Ascending aorta (tissue), 2 donors: ENCODE measurements at places on chromosomes 5 and 9.

DNA sequence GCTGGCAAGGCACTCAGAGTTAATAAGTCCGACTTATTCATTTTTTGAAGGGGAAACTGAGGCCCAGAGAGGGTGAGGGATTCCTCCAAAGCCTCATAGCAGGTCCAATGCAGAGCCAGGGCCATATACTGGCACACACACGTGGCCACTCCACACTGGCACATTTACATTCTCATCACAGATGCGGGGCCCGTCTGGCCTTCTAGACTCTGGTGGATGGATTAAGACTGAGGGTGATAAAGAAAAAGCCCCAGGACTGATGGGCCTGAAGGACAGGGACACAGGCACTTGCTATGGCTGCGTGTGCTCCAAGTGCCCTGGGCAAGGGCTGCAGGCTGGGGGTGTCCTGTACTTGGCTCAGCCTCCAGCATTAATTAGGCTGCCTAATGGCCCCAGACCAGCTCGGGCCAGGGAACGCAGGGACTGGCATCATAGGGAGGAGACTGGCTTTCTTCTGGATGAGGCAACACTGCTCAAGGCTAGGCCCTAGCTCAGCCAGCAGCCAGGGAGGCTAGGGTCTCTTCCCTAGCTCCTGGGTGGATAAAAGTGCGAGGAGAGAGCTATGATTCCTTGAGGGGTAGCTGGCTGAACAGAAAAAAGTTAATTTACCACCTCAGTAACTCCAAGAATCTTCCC lies 28.5 kb upstream of the CSF1R start:
- no peak for DNase-seq
- H3K27me3 ChIP-seq, result no peaks in the 10 kb centered on the region
- no peak overlapping the region for H3K4me3 ChIP-seq
- peaks cover 48% of the 10 kb centered on the region for H3K36me3 ChIP-seq
- H3K4me1 ChIP-seq, result peaks cover 11% of the 10 kb centered on the region
- peak overlapping the region; percentile 36 for H3K27ac ChIP-seq

- no peaks in the 10 kb centered on the region for H3K36me3 ChIP-seq
- H3K27me3 ChIP-seq, result no peaks in the 10 kb centered on the region
- H3K27ac ChIP-seq, result no peak overlapping the region
These were observed 41.4 kb downstream of the CDC42SE2 start for GRCh38 chr5:131305138-131305689.

- H3K36me3 ChIP-seq, result no peaks in the 10 kb centered on the region
- H3K27me3 ChIP-seq, result no peaks in the 10 kb centered on the region
- no peak for DNase-seq
These were observed 17.0 kb upstream of the TNC start for GRCh38 chr9:115134941-115135340.

DNA sequence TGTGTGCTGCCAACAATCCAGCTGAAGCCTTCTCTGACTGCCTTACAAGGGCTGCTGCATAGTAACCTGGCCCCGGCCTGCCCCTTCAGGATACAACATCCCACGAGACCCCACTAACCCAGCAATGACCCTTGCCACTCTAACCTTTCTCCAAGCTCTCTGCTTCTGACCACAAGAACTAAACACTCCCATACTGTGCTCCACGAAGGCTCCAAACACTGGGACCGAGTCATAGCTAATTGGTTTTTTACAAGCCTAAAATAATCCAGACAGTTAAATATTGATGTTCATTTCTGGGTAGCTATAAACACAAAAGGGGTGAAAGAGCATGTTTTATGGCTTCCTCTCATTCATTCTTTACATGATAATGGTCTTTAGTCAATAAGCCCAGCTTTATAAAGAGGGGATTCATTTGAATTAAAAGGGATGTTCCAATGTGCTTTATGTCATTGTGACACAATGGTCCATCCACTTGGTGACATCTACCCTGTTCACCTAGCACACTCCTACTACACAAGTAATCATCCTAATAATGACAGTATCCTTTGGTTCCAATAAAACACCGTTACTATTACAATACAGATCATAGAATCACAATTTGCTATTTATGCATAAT lies 16.2 kb upstream of the TLE4 start:
- no peaks in the 10 kb centered on the region for H3K4me1 ChIP-seq
- no peak overlapping the region for H3K27ac ChIP-seq
- no peak overlapping the region for H3K4me3 ChIP-seq

- H3K36me3 ChIP-seq, result no peaks in the 10 kb centered on the region
- DNase-seq, result no peak
- no peak overlapping the region for H3K4me3 ChIP-seq
- no peak overlapping the region for H3K27ac ChIP-seq
- H3K27me3 ChIP-seq, result no peaks in the 10 kb centered on the region
These were observed 309.4 kb downstream of the KDM4C start for GRCh38 chr9:7067169-7067568.

DNA sequence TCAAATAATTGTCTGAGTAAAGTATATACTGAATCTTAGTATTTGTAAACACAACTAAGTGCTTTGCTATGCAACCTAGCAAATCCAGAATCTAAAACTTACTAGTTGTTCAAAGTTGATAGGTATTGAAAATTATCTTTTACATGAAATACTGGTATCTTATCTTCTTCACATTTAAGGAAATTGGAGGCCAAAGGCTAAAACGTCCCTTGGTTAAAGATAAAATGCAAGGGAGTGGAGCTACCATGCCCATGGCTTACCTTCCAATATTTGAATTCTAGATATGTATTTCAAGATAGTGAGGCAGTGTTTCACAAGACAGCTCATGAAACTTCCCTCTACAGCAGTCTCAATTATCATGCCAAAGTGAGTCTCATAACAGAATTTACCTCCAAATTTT lies 373.5 kb downstream of the KIAA0825 start:
- H3K27me3 ChIP-seq, result no peaks in the 10 kb centered on the region
- H3K27ac ChIP-seq, result no peak overlapping the region
- DNase-seq, result no peak
- no peaks in the 10 kb centered on the region for H3K4me1 ChIP-seq
- H3K36me3 ChIP-seq, result no peaks in the 10 kb centered on the region
- no peak overlapping the region for H3K4me3 ChIP-seq

GRCh38 chr5:125972706-125973105 lies 450.5 kb upstream of the GRAMD2B start:
- H3K27me3 ChIP-seq, result no peaks in the 10 kb centered on the region
- no peak for DNase-seq
- H3K4me3 ChIP-seq, result no peak overlapping the region
- H3K4me1 ChIP-seq, result no peaks in the 10 kb centered on the region

GRCh38 chr9:136597965-136598364 lies 52.1 kb upstream of the NOTCH1 start:
- no peak overlapping the region for H3K27ac ChIP-seq
- peaks cover 12% of the 10 kb centered on the region for H3K4me1 ChIP-seq
- no peaks in the 10 kb centered on the region for H3K27me3 ChIP-seq
- no peaks in the 10 kb centered on the region for H3K36me3 ChIP-seq
- H3K4me3 ChIP-seq, result no peak overlapping the region

GRCh38 chr9:6590772-6591384 lies 54.7 kb downstream of the GLDC start:
- DNase-seq, result no peak
- no peaks in the 10 kb centered on the region for H3K27me3 ChIP-seq
- H3K27ac ChIP-seq, result no peak overlapping the region
- H3K4me3 ChIP-seq, result no peak overlapping the region
- H3K36me3 ChIP-seq, result no peaks in the 10 kb centered on the region

DNA sequence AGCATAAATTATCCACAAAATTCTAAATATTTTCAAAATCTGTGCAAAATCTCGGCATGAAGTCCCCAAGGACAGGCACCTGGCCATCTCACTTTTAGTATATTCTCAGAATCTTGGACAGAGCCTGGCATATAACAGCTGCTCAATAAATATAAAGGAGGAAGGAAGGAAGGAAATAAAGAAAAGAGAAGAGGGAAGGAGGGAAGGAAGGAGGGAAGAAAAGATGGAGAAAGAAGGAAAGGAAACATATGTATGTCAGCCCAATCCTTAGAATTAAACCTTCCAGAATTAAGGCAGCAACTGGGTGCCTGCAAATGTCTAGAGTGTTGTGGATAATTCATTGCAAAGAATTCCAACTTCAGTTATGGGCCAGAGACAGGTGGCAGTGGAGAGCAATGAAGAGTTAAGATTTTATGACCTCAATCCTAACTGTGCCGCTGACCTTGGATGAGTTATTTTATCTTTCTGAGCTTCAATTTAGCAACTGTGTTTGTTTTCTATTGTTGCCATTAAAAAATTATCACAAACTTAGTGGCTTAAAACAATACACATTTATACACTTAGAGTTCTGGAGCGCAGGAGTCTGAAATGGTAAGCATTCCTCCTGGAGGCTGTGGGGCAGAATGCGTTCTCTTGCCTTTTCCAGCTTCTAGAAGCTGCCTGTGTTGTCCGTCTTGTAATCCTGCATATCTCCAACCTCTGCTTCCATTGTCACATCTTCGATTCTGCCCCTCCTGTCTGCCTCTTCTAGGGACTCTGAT lies 200.9 kb upstream of the MSX2 start:
- no peak for DNase-seq
- no peaks in the 10 kb centered on the region for H3K27me3 ChIP-seq
- H3K27ac ChIP-seq, result no peak overlapping the region
- H3K4me3 ChIP-seq, result no peak overlapping the region
- H3K4me1 ChIP-seq, result no peaks in the 10 kb centered on the region

DNA sequence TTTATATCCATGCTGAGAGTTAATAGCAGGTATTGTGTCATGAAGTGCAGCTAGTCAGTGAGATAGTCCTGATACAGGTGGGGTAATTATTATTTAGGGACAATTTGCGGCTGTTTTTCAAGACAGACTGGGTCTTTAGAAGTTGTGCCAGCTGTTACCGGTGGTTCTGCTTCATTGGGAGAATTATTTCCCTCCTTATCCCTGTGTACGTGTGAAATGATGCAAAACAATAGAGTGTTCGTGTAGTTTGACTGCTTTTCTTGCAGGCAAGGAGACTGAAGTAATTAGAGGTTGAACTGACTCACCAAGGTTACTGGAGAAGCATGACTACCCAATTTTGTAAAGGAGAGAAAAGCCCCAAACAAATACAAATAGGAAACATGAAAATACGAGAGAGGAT lies 101.7 kb downstream of the ARRDC3 start:
- DNase-seq, result no peak
- peaks cover 7% of the 10 kb centered on the region for H3K4me1 ChIP-seq
- H3K27ac ChIP-seq, result peak overlapping the region; percentile 85
- peak overlapping the region; percentile 72 for H3K4me3 ChIP-seq
- H3K27me3 ChIP-seq, result no peaks in the 10 kb centered on the region

DNA sequence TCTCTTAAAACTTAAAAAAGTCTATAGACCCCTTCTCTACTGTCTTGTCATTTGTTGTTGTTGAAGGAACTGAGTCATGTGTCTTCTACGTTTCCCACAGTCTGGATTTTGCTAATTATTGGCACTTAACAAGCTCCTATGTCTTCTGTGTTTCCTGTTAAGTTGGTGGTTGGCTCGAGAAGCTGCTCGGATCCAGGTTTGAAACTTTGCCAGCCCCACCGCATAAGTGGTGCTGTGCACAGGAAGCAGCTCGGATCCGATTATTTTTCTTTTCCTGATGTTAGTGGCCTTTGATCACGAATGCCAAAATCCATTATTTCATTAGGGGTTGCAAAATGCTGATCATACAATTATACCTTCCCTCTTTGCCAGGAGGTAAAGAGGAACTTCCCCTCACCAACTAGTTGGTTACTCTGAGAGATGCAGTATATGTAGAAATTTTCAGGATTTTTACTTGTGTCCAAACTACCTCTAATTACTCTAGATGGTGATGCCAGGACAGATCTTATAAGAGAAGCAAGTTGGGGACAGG lies 186.5 kb downstream of the NSG2 start:
- no peaks in the 10 kb centered on the region for H3K27me3 ChIP-seq
- H3K4me1 ChIP-seq, result no peaks in the 10 kb centered on the region
- no peak overlapping the region for H3K27ac ChIP-seq
- H3K4me3 ChIP-seq, result no peak overlapping the region
- H3K36me3 ChIP-seq, result no peaks in the 10 kb centered on the region

GRCh38 chr5:135477613-135478066 lies 25.5 kb upstream of the TIFAB start:
- H3K4me3 ChIP-seq, result no peak overlapping the region
- no peaks in the 10 kb centered on the region for H3K36me3 ChIP-seq
- H3K27ac ChIP-seq, result no peak overlapping the region
- no peaks in the 10 kb centered on the region for H3K4me1 ChIP-seq

DNA sequence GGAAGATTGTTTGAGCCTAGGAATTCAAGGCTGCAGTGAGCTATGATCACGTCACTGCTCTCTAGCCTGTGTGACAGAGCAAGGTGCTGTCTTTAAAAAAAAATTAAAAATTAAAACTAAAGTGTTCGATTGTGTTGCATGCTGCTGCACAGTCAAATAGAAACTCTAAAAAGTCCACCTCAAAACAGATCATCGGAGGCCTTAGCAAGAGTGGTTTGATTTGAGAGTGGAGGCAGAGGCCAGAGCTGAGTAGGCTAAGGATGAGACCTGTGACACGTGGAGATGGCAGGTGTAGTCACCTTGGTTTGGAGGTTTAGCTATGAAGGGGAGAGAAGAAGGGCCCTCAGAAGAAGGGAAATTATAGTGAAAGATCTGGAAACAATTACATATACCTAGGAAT lies 2.8 kb upstream of the PTPDC1 start:
- no peak overlapping the region for H3K27ac ChIP-seq
- H3K36me3 ChIP-seq, result no peaks in the 10 kb centered on the region
- no peaks in the 10 kb centered on the region for H3K4me1 ChIP-seq
- DNase-seq, result no peak

DNA sequence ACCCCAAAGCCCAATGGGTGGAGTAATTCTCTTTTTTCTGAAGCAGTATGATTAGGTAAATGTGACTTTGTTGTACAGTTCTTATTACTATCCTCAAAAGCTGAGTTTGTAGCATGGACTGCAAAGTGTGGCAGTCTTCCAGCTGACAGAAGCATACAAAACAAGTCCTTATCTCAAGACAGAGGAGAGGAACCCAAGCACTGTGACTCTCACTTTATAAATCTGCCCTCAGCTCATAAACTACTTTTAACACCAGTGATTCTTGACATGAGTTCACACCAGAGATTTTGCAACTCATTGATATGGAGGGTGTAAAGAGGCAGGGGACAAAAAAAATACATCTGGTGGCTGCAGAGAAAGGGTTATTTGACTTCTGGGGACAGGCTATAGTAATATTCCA lies 251.6 kb downstream of the NTRK2 start:
- H3K36me3 ChIP-seq, result no peaks in the 10 kb centered on the region
- H3K27me3 ChIP-seq, result no peaks in the 10 kb centered on the region
- H3K4me1 ChIP-seq, result no peaks in the 10 kb centered on the region
- no peak for DNase-seq
- no peak overlapping the region for H3K4me3 ChIP-seq

DNA sequence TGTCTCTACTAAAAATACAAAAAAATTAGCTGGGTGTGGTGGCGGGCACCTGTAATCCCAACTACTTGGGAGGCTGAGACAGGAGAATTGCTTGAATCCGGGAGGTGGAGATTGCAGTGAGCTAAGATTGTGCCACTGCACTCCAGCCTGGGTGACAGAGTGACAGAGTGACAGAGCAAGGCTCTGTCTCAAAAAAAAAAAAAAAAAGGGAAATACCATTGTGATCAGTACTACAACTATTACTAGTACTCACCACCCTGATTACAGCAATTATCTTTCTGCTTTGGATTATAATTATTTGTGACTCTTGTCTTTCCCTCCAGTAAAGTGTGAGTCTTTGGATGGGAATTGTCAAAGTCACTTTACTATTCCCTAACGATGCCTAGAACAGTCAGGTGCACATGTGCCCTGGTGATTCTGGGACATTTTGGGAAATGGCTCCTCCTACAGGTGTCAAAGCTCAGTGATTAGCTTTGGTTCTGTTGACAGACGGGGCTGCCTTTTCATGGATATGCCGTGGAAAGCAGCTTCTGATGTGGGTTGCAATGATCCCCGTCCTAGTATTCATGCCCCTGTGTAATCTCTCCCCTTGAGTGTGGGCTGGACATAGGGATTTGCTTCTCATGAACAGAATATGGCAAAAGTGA lies 31.8 kb upstream of the FRRS1L start:
- H3K27ac ChIP-seq, result no peak overlapping the region
- H3K4me3 ChIP-seq, result no peak overlapping the region
- no peaks in the 10 kb centered on the region for H3K36me3 ChIP-seq
- DNase-seq, result no peak
